Activated CD4-positive, alpha-beta T cell treated with anti-CD3 and anti-CD28 coated beads, Interleukin-2, amount 10 ng/mL, durations not matched to agents 7 days and 5 days (primary cell): ENCODE measurements at places on chromosomes 4 and X. TPM values are rescaled to one million over a fixed set of nuclear protein-coding genes. Genes with fewer than 3 reads are reported as not detected.

Gene NUDT11
- 0.37 TPM for total RNA-seq

Gene NOA1
- total RNA-seq, result 24.7 TPM

Gene DIAPH2
- total RNA-seq, result 18.3 TPM

Gene BTC
- not detected for total RNA-seq
